Amygdala (tissue), 56 donors: ENCODE measurements at places on chromosomes 12 and 14.

- DNase-seq, result no peak
Observed at GRCh38 chr12:96218989-96219678, 25.0 kb downstream of the ELK3 start.

GRCh38 chr14:71597955-71598660 is 334.1 kb upstream of the RGS6 start:
- DNase-seq, result no peak

GRCh38 chr14:67168110-67168441 is 21.2 kb upstream of the GARIN2 start:
- DNase-seq, result no peak

DNA sequence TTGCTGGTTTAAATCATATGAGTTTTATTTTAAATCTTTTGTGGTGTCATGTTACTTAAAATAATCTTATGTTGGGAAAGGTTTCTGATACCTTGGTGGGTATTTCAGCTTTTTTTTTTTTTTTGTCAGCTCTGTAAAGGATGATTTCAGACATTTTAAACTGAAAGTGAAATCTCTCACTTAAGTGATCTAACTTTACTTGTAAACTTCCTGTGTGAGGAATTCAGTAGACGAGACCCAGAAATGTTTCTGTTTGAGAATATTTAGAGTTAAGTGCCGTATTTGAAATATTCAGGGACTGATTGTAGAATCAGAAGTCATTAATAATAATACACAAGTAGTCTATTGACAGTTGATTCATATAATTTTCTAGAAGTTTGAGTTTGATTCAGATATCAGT is 37.8 kb downstream of the PROX2 start:
- no peak for DNase-seq

DNA sequence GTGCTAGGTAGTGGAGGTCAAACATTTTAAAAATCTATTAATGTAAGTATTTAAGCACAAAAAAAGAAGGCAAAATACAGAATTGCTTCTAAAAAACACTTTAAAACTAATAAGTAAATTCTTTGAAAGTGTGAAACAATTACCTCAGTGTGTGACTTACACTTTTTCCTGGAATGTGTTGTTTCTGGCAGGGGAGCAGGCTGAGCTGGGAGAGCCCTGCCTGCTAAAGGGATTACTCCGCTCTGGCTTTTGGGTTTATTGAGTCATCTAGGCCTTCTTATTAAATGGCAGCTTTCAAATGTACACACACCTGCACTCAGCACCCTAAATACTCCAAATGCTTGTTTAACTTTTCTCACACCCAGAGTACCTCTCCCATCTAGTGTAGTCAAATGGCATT is 279.8 kb downstream of the AKAP6 start:
- DNase-seq, result no peak

DNA sequence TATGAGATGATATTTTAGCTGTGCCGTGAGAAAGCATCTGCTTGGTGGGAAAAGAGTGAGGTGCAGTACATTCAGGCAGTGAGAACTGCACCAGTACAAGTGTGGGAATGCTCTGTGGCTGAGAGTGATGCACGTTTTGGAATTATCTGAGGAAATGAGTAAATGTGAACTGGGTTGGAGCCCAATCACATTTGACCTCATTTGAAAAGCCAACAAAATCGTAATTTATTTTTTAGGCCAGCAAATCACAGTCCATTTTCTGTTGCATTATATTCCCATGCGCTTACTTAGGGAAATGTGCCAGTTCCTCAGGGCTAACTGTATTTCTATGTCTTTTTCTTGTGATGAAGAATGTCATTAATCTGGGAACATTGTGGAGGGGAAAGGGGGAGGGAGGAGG is 77.3 kb downstream of the SNAPC1 start:
- DNase-seq, result no peak

DNA sequence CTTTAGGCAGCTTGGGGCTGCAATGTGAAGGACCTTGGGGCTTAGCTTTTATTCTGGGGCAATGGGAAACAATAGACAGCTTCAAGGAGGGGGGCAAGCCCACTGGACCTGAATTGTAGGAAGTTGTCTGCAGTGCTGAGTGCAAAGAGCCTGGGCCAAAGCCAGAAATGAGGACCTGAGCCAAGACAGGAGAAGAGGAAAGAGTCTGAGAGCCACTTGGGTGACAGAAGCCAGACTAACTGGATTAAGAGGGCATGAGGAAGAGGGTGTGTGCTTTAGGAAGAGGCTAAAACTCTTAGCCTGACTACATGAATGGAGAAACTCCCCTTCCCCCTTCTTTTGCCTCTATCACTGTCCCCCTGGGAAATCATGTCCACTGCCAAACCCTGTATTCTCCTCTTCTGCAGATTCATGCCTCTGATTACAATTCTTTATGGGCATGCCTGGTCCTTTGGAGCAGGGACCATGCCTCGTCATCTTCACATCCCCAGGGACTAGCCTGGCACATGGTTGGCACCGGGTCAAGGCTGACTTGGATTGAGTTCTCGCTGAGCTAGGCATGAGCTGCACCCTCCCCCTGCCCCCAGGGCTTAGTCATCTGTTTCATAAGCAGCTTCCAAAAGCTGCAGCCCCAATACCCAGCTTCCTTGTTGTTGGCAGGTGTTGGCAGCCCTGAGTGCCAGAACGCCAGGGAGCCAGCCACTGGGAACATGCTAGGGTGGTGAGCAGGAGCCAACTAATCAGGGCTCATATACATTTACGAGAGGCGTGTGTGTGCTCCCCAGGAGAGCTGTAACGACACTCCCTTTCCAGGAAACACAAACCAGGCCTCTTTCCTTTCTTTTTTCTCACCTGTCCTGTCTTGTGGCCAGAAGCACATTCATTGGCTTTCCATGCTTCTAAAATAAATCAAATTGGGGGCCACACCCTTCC is 27.7 kb upstream of the JDP2 start:
- DNase-seq, result peak; percentile 78

GRCh38 chr14:74570696-74571095 is 41.3 kb downstream of the LTBP2 start:
- DNase-seq, result no peak

DNA sequence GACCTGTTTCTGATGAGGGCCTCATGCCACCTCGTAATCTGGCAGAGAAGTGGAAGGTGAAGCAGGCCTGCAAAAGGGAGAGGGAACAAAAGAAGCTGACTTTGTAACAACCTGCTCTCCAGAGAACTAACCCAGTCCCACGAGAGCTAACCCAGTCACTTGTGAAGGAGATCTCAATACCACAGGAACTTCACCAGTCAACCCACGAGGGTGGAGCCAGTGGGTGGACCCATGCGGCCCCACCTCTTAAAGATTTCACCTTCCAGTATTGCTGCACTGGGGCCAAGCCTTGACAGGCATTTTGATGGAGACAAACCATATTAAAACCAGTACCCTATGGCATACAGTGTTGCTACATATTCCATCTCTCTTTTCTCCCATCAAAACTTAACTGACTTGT is 55.1 kb downstream of the SERPINA10 start:
- no peak for DNase-seq

DNA sequence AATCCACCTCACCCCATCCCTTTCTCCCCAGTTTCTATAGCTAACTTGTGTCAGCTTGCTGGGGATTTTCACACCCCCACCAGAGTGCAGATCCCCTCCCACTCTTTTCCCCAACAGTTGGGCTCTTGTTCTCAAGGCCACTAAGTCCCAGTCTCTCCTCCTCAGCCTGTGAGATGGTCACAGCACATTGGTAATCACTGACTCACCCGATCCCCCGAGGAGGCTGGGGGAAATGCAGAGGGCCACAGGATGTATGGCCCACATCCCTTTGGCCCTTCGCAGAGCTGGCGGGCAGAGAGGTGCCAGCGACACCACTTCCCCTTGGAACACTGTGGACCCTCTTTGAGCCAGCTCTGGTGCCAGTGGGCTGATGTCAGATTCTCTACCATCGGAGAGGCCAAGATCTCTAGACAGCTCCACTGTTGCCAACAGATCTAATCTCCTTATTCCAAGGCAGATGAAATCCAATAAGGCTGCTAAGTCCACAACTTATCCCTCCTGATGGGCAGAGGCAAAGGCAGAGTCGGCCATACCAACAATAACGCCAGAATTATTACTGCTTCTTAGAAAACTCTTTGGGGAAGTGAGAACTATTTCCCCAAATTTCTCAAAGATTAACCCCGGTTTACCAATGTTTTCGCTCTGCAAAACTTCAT is 1.6 kb downstream of the FMNL3 start:
- DNase-seq, result peak; percentile 46

DNA sequence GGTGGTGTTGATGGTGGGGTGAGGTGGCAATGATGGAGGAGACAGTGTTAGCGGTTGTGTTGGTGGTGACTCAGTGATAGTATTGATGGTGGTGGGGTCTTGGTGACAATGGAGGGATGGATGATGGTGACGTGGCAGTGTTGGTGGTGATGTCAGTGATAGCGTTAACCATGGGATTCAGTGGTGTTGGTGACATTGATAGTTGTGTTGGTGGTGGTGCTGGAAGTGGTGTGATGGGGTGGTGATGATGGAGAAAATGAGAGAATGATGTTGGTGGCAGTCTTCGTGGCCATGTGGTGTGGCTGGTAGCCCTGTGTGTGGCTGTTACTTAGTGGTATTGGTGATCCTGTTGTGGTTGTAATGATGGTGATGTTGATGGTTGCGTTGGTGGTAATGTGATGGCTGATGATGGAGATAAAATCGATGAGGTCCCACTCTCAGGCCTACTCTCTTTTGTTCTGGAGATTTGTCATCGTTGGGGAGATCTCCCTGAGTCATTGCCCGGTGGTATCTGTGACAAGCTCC is 2.6 kb downstream of the DTX1 start:
- DNase-seq, result no peak

- no peak for DNase-seq
Observed at GRCh38 chr12:42145197-42145549, 499 bp upstream of the GXYLT1 start.
